Hematopoietic multipotent progenitor cell treated with erythropoietin and hydrocortisone succinate and interleukin-3 and kit ligand, for 8 days (in vitro differentiated cells): ENCODE measurements at places on chromosomes 13 and 19.

GRCh38 chr19:29779921-29780320, 31.9 kb upstream of the CCNE1 start:
- DNase-seq = no peak

- DNase-seq = no peak
Measured at GRCh38 chr19:18939163-18939562, 1.9 kb downstream of the HOMER3 start.

GRCh38 chr19:42528354-42529247, at the start of gene CEACAM1:
Gene CEACAM1 (minus strand): TSS chr19:42528481. CDS start chr19:42528374, 107 bp downstream.
- no peak for DNase-seq

- DNase-seq = no peak
Measured at GRCh38 chr13:68667863-68668262, 1437.7 kb upstream of the PCDH9 start.

DNA sequence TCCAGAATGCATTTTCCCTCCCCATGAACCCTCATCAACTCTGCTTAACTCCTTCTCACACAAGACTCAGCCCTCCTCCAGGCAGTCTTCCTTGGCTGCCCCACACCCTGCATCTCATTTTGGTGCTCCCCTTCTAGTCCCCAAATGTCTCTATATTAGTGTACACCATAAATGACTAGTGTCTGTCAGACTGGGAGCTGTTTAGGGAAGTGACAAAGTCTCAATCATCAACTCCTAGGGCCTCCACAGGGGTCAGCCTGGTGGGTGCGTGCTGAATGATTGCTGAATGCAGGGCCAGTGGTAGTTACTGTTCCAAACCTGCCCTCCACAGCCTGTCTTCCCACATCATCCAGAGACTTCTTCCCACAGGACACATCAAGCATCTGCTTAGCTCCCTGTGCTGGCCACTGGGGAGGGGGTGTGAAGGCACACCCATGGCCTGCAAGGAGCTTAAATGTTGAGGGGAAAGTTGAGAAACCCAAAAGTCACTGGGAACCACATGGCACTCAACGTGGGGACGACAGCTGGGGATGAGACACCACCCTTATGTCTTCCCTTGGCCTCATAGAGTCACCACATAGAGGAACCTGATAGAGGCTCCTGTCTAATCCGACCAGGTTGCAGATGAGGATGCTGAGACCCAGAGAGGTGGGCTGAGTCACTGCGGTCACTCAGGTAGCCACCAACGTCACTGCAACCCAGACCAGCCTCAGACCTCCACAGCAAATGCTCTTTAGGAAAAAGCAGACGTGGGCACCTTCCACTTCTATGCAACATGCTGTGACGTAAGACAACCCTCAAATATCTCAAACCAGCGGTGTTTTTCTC, 79.3 kb upstream of the TM9SF2 start:
- DNase-seq = no peak

DNA sequence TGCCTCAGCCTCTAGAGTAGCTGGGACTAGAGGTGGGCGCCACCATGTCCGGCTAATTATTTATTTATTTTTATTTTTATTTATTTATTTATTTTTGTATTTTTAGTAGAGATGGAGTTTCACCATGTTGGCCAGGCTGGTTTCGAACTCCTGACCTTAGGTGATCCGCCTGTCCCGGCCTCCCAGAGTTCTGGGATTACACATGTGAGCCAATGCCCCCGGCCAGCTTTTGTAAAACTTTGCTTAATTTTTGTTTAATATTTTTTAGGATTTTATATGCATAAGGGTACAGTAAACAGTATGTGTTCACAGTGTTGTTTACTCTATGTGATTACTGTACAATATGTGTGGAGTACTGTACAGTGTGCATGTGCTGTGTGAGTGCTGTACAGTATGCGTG, 98.7 kb downstream of the ZMYM2 start:
- no peak for DNase-seq

GRCh38 chr13:114101358-114102130, 30.9 kb downstream of the RASA3 start:
- DNase-seq = peak; percentile 22

DNA sequence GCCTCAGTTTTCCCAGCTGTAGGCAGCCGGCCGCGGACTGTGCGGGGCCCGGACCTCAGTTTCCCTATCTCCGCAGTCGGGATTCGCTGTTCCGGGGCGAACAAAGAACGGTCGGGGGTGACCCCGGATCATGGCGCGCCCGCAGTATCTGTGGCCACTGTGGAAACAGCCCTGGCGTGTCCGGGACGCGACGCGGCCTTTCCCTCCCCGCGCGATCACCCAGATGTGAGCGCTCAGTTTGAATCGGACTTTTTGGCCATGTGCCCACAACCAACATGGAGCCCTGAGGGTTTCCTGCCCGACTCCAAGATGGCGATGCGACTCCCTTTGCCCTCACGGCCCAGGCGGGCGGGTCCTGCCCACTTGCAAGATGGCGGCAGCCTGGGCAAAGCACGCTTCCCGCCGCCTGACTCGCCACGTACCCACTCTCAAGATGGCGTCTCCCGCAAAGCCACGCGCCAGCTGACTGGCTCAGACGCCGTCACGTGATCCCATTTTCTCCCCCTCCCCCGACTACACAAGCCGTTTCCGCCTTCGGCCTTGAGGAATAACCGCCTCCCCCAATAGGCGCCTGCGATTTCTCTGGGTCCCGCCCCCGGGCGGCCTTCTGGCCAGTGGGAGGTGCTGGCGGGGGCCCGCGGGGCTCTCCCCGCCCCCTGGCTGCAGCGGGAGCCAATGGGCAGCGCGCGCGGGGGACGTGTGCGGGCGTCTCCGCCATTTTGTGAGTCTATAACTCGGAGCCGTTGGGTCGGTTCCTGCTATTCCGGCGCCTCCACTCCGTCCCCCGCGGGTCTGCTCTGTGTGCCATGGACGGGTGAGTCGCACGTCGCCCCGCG, at the start of gene PTBP1:
Gene PTBP1, plus strand, starts transcription at position 761 of the 836 bp plus-strand sequence. Its CDS starts 46 bp downstream, at position 807.
- DNase-seq = peak; percentile 100

DNA sequence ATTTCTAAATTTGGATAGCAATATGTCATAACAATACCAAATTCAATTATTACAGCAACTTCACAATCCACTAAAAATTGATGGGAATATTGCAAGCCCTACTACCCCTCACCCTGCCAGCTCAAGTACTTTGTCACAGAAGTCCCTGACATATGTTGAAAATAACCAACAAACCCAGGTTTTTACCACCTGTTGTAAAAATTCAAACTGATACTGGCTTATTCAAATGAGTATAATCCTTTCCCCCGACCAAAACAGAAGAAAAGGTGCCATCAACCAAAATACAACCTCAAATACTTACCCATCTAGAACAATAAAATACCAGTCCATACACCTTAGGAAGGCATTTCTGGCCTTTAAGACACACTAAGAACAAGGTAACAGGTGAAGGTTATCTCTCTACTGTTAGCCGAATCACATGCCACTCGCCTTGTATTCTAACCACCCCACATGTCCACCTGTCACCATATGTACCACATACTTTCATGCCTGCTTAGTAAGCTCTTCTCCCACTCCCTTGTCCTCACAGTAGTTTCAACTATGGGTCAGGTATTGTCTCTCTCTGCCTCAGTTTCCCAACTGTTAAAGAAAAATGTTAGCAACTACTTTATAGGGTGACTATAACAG, 53.1 kb downstream of the USP12 start:
- DNase-seq = no peak

- no peak for DNase-seq
Measured at GRCh38 chr19:46376241-46377153, 29.6 kb downstream of the PPP5C start.

DNA sequence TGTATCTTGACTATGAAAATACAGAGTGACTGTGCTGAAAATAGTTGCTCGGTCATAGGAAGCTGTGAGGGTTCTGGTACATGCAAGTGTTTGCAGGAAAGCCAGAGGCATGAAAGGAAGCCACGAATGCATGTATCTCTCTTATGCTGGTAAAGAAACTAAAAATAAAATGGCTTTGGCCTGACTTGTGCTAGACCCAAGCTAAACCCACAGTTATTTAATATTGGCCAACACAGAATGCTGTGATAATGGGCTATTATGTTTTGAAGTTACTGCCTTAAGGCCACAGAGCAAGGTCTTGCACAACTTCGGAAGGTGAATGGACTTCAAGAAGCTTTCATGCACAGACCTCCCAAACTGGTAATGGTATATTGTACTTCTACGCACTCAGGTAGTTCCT, 518.2 kb upstream of the HTR2A start:
- no peak for DNase-seq

- no peak for DNase-seq
Measured at GRCh38 chr13:112473818-112474217, 97.7 kb downstream of the SPACA7 start.

- DNase-seq = no peak
Measured at GRCh38 chr13:75505327-75505726, 23.4 kb upstream of the TBC1D4 start.

DNA sequence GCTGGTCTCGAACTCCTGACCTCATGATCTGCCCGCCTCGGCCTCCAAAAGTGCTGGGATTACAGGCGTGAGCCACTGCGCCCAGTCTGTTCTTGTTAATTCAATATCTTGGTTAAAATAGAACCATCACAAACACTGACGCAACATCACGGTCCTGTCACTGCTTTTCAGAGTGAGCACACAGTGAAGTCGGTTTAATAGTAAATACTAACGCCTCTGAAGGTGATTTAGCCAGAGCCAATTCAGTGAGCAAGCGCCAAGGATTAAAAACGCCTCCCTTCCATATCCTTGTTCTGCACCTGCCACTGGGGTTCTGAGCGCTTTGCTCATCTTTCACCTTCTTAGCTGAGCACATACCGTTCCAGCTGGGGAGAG, 30.3 kb downstream of the LAMP1 start:
- DNase-seq = no peak

GRCh38 chr13:24127116-24127631, 33.3 kb upstream of the SPATA13 start:
- DNase-seq = no peak

DNA sequence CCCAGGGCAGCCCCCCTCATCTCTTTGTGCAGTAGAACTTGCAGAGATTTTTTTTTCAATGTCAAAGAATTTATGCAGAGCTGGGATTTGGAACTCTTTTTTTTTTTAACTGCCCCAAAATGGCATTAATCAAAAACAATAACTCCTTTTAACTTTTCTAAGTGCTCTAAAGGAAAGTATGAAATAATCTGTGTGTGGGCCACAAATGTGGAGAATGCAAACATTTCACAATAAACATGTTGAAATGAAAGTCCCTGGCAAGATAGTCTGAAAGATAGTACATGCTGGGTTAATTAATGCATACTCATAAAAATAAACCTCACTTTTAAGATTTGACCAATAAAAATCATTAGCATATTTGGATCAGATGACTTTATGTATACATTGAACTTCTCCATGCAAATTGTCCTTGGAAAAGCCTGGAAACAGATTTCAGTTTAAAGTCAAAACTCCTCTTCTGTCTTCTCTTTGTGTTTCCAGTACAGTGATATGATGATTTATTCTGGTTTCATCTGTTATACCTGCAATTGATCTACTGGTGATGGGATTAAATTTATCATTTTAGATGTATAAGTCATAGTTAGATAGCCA, 30.5 kb upstream of the ZNF536 start:
- no peak for DNase-seq

DNA sequence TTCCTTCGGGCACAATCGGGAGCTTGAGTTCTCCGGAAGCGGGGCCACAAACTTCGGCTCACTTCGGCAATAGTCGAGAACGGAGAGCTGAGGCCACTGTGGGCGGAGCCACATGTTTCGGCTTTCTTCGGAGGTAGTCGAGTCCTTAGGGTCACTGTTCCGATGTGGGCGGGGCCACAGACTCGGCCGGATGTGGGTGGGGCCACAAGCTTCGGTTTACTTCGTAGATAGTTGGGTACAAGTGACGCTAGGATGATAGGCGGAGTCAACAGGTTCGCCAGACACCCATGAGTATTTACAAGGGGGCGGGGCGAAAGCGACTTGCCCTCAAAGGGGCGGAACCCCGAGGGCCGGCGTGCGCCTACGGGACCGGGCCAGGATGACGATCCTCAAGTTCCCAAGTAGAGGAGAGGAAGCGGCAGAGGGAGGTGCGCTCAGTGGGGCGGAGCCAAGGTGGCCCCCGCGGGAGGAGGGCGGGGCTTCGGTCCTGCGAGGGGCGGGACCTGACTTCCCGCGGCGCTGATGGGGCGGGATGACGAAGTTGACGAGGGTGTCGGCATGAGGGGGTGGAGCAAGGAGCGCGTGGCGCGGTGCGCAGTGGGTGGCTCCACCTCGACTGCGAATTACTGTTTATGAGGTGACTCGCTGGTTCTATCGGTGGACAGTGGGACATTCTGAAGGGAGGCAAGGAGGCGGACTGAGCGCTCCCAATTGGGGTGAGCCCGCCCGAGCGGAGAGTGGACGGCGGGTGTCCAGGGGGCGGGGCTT, 539 bp upstream of the MBOAT7 start:
- DNase-seq = peak; percentile 100

DNA sequence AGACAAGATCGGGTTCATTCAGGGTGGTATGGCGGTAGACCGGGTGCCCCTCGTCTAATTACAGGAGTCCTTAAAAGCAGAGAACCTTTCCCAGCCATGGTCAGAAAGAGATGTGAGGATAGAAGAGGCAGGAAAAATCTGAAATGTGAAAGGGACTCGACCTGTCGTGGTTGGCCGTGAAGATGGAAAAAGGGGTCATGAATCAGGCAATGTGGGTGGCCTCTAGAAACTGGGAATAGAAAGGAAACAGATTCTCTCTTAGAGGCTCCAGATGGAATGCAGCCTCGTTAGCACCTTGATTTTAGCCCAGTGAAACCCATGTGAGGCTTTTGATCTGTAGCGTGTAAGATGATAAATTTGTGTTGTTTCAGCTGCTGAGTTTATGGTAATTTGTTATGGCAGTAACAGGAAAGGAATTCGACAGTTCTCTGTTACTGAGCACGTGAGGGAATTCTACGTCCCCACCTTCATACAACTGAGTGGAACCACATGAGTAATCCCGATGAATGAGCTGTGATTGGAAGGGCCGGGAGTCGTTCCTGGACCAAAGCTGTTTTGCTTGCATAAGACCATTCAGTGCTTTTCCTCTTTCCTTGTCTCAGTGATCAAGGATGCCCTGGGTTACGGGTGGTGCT, 11.0 kb upstream of the CA11 start:
- no peak for DNase-seq

DNA sequence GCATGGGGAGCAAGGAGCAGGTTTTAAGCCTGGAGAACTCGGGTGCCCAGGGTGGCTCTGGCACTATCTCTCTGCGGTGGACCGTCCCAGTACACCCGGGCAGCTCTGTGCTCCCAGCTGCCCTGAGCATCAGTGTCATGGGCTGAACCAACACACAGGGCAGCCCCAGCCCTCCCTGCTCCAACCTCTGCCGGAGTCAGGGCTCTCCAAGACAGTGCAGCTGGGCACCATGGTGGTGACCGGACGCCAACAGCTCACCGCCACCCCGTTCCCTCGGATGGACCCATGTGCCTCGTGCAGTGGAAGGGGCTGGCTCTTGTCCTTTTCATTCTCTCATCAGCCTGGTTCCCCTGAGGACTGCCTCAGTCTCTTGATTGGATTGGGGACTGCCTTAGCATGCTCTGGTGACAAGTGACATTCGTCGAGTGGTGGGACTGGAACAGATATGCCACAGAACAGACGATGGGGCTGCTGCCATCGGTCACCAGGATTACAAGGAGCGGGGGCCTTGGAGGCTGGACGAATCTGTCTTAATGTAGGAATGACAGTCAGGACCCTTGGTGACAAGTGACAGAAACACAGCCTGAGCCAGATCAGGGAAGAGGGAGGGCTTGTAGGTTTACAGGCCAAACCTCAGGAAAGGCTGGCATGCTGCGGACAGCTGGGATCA, 25.7 kb upstream of the VSTM2B start:
- DNase-seq = no peak

GRCh38 chr19:28294395-28294794, 918.6 kb downstream of the UQCRFS1 start:
- DNase-seq = no peak

GRCh38 chr13:98022210-98022609, 68.7 kb downstream of the IPO5 start:
- DNase-seq = no peak

- DNase-seq = no peak
Measured at GRCh38 chr13:77388944-77389624, 62.2 kb upstream of the MYCBP2 start.
